ENCODE measurements at places on chromosomes 12 and 14.
A peak's percentile ranks its signal among the peaks of the same experiment; 100 is the strongest.

- no peak for DNase-seq
Observed at GRCh38 chr14:95547272-95547625, 12.4 kb downstream of the GLRX5 start.

- no peak for DNase-seq
Observed at GRCh38 chr14:20112321-20112720, 1.8 kb downstream of the OR4K17 start.

DNA sequence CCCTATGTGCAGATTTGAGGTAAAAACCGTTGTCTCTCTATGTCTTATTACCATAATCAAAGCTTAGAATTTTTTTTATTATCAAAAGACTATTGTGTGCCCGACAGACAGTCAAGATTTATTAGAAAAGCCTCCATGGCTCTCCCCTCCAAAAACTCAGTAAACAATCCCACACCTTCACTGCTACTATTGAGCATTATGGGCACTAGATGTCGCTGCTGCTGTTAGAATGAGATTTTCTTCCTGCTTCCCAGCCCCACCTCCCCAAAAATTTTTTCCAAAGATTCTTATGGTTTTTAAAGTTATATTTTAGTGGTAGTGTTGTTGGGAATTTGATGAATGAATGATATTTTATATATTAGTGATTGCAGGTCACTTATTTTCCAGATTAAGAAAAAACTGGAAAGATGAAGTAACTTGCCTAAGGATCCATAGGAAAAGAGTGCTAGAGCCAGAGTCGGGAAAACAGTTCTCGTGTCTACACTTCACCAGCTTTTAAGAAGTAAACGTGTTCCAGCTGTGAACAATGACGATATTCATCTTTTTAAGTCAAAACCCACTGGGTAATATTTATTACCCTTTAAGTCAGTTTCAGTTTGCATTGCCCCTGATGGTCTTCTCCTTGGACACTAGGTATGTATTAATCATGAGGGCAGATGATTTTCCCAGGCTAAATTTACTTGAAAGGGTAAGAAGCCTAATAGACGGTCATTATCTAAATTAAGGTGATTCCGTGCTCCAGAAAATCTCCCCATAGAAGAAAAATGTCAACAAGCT is 12.2 kb upstream of the FOXG1 start:
- no peak for DNase-seq

DNA sequence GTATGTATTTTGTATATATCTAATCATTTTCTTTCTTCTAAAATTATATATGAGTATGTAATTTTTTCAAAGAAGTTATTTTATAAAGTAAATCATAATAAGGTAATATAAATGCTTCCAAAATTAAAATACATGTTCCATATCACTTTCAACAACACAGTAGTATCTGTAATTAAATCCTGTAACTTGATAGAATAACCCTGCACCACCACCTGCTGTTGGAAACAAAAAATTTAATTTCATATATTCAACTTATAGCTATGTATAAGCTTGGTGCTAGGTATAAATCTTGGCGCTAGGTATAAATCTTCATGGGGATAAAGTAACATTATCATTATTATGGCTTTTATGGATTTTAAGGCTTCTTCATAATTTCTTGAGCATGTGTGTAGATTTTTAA is 149.7 kb upstream of the DCN start:
- DNase-seq, result no peak

DNA sequence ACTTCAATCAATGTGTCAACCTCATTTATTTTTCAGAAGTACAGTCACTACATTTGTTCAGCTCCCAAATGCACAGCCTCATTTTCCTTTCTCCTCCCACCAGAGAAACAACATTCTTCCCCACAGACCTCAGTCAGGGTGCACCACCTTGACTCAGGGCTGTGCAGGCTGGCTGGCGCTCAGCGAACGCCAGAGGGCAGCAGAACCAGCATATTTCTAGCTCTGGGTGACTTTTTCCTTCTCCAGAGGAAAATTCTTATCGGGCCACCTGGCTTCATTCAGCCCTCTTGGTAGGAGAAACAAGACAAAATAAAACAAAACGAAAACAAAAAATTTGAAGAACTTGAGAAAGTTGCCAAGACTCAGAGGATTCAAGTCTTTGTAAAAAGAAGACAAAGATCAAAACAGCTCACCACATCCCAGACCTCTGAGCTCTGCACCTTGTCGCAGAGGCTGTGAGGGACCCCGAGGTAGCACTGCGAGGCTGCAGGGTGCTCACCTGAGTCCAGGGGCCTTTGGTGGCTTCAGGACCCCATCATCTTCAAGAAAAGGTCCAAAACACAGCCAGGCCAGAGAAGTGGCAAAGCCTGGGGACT is 33.7 kb downstream of the PAH start:
- peak; percentile 7 for DNase-seq

DNA sequence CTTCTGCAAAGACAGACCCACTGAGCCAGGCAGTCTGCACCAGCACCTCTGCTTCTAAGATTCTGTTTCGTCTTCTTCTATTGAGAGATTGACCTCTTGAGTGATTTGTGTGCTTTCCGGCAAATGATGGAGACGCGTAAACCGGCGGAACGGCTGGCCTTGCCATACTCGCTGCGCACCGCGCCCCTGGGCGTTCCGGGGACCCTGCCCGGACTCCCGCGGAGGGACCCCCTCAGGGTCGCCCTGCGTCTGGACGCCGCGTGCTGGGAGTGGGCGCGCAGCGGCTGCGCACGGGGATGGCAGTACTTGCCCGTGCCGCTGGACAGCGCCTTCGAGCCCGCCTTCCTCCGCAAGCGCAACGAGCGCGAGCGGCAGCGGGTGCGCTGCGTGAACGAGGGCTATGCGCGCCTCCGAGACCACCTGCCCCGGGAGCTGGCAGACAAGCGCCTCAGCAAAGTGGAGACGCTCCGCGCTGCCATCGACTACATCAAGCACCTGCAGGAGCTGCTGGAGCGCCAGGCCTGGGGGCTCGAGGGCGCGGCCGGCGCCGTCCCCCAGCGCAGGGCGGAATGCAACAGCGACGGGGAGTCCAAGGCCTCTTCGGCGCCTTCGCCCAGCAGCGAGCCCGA is 703 bp downstream of the ASCL4 start:
- DNase-seq, result no peak

- peak; percentile 16 for DNase-seq
Observed at GRCh38 chr12:88111074-88111652, 30.7 kb downstream of the CEP290 start.

DNA sequence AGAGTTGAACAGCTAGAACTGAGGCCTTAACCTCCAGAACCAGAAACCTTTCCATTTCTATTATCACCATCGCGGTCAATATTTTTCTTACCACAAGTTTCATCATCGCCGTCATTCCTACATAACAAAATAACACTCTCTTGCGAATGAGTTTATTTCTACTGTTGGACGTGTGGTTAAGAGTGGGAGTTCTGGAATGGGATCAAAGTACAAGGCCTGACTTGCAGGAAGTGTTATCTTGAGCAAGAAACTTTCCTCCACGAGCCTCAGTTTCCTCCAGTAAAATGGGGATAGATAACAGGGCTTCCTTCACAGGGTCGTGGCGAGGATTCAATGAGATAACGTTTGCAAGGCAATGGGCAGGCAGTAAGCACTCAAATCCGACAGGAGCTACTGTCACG is 652 bp downstream of the SART3 start:
- DNase-seq, result no peak

GRCh38 chr12:1469070-1469469 is 125.3 kb downstream of the FBXL14 start:
- no peak for DNase-seq

DNA sequence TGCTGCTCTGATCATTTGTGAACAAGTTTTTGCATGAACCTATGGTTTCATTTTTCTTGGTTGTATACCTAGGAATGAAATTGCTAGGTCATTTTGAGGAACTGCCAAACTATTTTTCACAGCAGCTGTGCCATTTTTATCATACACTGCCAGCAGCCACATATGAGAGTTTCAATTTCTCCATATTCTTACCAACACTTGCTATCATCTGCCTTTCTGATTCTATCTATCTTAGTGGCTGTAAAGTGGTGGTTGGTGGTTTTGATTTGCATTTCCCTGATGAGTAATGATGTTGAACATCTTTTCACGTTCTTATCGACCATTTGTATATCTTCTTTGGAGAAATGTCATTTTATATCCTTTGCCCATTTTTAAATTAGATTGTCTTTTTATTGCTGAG is 146.1 kb downstream of the C12orf75 start:
- DNase-seq, result no peak

- no peak for DNase-seq
Observed at GRCh38 chr12:586318-587071, 76.8 kb downstream of the NINJ2 start.

- DNase-seq, result no peak
Observed at GRCh38 chr12:108850854-108851573, 6.4 kb downstream of the SSH1 start.

All from muscle of arm (tissue), 14 donors.